ENCODE measurements at places on chromosomes 12 and 14.

GRCh38 chr14:91396959-91397815 is 20.4 kb downstream of the CCDC88C start:
- DNase-seq = peak; percentile 51

DNA sequence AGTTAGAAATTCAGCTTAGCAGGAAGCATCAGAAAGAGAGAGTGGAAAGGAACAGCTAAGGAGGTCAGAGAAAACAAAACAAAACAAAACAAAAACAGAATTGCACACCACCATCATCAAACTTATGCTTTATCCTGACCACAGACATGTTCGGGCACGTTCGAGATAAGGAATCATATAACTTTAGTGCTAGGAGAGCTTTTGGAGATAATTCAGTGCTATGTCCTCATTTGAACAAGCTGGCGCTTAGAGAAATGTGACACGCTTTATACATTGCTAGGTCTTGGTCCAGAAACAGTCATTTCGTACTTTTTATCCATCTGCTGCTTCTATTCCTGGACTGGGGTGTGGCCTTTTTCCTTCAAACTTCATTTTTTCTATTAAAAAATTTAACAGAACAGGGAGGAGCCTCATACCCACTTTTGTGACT is 213.1 kb downstream of the PTPRO start:
- no peak for DNase-seq

- DNase-seq = no peak
These were observed 1.3 kb downstream of the CLEC7A start for GRCh38 chr12:10128687-10129086.

- no peak for DNase-seq
These were observed 807.7 kb upstream of the SEL1L start for GRCh38 chr14:82341261-82341810.

DNA sequence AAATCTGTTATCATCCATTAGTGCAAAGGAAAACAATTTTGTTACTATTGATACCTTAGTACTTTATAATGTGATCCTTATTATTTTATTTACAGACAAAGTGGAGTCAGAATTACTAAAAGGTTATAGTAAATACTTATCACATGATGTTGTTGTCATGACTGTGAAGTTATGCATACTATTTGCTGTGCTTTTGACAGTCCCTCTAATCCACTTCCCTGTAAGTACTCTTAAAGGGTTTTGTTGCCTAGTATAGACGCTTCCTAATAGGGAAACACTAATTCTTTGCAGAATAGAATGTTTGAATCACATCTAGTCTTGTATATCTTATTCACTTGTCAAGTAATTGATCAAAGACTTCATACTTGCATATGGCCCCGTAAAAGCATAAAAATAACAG is 69.4 kb downstream of the SLC38A6 start:
- DNase-seq = no peak

DNA sequence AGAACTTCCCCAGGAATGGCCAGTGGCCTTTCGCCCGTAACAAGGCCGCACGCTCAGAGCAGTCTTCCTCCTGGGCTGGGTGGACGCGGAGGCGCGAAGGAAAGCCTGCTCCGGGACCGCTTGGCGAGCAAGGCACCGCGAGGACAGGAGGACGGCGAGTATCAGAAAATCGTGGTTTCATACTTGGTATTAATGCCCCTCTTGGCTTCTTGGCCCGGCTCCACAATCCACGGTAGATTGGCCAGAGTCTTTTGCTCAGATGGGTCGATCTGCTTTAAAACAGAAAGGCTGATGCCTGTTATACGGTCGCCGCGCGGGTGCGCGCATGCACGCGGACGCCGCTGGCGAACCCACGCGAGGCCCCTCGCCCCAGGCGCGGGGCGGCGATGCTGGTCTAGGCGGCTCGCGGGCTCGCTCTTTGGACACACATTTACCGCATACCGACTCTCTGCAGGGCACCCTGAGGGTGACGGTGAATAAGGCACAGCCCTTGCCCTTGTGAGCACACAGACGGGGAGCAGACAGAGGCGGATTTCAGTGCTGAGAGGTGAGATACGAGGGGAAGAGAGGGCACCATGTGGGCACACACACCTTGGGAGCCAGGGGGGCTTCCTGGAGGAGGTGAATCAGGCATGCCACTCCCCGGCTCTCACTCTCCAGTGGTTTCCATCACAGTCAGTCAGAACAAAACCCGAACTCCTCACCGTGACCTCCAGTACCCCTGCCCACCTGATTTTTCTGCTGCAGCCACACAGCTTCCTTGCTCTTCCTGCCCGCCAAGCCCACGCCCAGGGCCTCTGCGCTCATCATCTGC is 100.7 kb downstream of the APAF1 start:
- peak; percentile 42 for DNase-seq

DNA sequence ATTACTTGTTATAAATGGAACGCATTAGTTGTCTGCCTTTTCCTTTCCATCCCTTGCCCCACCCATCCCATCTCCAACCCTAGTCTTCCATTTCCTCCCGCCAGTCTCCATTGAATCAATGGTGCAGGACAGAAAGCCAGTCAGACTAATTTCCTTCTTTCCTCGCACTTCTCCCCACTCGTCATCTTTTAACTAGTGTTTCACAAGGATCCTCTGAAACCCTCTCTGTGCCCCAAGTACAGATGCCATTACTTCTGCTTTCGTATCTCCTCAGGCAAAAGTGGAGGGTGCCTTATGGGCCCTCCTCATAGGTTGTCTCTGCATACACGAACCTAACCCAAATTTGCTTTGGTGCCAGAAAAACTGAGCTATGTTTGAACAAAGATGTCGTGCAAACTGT is 4.2 kb downstream of the DAZAP2 start:
- DNase-seq = no peak

DNA sequence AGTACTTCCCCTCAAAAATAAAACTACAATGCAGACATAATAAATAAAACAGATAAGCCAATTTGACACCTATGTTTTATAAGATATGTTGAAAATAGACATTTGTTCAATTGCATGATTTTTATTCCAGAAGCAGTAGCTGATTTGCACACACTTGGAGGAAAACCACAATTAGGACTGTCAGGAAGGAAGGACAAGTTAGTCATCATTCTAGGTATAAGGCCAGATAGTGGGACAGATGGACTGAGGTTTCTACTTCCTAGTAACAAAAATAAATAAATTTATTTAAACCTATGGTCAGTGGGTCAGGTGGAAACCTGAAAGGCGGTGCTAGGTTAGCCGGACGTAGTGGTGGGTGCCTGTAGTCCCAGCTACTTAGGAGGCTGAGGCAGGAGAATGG is 141.8 kb upstream of the RASSF8 start:
- DNase-seq = no peak

DNA sequence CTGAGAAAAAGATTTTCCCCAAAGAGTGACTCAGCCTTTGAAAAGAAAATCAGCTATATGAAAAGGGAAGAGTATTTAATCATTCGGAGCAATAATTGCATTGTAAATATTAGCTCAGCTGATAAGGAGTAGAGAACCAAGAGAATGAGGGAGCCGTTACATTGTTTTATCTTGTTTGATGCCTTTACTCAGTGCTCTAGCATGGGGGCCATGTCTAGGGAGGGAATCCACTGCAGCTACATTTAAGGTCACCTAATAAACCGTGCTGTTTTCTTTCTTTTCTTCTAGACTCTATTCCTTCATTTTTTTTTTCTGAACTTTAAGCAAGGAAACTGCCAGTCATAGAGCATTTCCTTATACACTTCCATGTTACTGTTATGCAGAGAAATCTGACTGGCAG is 447.0 kb downstream of the DIO2 start:
- no peak for DNase-seq

DNA sequence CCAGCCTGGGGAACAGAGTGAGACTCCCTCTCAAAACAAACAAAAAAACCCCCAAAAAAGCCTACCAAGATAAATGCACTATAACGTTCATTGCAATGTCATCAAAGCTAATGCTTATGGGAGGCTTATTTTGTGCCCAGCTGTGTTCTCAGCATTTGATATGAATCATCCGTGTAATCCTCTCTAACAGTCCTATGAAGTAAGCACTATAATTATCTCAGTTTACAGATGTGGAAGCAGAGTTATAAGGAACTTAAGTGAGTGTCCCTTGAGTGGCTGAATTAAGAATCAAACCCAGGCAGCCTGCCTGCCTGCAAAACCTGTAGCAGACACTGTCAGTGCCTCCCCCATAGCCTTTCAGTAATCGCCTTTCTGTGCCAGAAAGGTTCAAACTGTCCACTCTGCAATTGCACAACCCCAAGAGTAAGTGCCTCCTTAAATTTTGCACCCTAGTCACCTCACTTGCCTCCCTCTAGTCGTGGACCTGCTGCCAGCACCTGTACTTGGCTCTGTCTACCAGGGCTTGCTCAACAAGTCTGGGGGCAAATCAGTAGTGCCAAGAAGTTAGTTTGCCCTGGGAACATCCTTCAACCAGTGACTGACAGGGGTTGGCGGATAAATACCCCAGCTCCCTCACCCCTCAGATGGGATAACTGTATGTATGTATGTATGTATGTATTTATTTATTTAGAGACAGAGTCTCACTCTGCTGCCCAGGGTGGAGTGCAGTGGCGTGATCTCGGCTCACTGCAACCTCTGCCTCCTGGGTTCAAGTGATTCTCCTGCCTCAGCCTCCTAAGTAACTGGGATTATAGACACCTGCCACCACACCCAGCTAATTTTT is 23.8 kb upstream of the PPP1CC start:
- no peak for DNase-seq

DNA sequence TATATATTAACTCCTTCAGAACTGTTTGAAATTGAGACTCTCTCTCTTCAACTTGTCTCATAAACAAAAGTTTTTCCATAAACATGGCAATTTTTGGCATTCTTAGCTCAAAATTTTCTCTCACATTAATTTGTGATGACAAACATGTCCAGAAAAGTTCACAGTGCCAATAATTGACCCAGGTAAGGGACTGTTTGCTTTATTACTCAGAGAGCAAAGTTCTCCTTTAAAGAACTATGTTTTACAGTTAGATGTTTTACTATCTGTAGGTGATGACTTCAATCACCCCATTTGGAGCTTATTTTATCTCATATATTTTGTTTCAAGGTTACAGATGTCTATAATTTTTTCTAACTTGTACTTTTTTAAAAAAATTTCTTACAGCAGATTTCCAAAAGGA is 855.6 kb downstream of the SLC16A7 start:
- no peak for DNase-seq

GRCh38 chr12:34334953-34335743 is 312.9 kb downstream of the ALG10 start:
- DNase-seq = no peak
